ENCODE measurements at places on chromosomes 13 and 19.

DNA sequence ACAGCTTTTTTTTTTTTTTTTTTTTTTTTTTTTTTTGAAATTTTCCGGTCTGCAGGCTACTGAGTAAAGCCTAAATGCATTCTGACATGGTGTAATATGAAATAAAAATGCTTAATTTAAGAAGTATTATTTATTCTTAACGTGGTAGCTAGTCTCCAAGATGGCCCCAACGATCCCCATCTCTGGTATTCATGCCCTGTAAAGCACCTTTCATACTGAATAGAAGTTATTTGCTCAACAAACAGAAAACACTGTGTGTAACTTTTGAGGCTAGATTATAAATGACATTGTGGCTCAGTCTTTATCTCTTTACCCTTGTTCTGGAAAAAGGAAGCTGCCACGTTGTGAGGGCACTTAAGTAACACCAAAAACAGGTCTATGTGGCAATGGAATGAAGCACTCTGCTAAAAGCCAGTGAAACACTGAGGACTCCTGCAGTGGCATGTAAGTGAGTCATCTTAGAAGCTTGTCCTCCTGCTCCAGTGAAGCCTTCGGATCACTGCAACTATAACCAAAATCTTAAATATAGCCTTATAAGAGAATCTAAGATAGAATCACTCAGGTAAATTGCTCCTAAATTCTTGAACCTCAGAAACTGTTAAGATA lies 128.7 kb downstream of the UGGT2 start:
- H3K27ac ChIP-seq, result no peak overlapping the region
- H3K27me3 ChIP-seq, result no peaks in the 10 kb centered on the region
- H3K4me3 ChIP-seq, result no peak overlapping the region
- DNase-seq, result no peak
- H3K36me3 ChIP-seq, result no peaks in the 10 kb centered on the region
- no peaks in the 10 kb centered on the region for H3K4me1 ChIP-seq

DNA sequence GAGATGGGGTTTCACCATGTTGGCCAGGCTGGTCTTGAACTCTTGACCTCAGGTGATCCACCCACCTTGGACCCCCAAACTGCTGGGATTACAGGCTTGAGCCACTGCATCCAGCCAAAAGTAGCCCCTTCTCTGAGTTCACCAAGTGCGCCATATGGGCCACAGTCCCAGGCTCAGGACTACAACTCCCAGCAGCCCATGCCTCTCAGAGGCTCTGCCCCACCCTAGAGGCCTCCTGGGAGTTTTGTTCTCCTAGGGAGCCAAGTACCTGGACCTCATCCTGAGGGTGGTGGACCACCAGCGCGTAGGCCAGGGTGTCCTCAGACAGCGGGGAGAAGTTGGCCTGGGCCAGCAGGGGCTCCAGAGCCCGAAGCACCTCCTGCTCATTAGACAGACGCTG lies 18.8 kb downstream of the TMEM143 start:
- H3K4me3 ChIP-seq, result no peak overlapping the region
- DNase-seq, result no peak
- H3K36me3 ChIP-seq, result no peaks in the 10 kb centered on the region

DNA sequence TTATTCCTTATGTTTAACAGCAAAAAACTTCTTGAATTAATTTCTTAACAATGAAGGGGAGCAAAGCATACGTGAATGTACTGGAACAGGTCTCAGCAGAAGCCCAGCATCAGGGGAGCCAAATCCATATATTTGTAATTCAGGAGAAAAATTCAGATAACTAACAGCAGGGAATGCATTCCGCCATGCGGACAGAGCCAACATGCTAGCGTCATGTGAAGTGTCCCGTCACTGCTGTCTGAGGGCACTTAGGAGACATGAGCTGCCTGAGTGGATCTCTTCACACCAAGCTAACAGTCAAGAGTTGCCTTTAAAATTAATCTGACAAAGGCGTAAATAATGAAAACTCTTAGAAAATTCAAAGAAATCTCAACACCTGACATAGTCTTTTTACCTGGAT lies 6.4 kb downstream of the AMER2 start:
- H3K36me3 ChIP-seq, result no peaks in the 10 kb centered on the region
- H3K27ac ChIP-seq, result no peak overlapping the region
- no peaks in the 10 kb centered on the region for H3K4me1 ChIP-seq
- DNase-seq, result no peak
- no peak overlapping the region for H3K4me3 ChIP-seq
- no peaks in the 10 kb centered on the region for H3K27me3 ChIP-seq

GRCh38 chr19:30367421-30367820 lies 4.8 kb upstream of the ZNF536 start:
- peaks cover 12% of the 10 kb centered on the region for H3K4me1 ChIP-seq
- no peak overlapping the region for H3K27ac ChIP-seq
- DNase-seq, result no peak
- no peaks in the 10 kb centered on the region for H3K36me3 ChIP-seq

DNA sequence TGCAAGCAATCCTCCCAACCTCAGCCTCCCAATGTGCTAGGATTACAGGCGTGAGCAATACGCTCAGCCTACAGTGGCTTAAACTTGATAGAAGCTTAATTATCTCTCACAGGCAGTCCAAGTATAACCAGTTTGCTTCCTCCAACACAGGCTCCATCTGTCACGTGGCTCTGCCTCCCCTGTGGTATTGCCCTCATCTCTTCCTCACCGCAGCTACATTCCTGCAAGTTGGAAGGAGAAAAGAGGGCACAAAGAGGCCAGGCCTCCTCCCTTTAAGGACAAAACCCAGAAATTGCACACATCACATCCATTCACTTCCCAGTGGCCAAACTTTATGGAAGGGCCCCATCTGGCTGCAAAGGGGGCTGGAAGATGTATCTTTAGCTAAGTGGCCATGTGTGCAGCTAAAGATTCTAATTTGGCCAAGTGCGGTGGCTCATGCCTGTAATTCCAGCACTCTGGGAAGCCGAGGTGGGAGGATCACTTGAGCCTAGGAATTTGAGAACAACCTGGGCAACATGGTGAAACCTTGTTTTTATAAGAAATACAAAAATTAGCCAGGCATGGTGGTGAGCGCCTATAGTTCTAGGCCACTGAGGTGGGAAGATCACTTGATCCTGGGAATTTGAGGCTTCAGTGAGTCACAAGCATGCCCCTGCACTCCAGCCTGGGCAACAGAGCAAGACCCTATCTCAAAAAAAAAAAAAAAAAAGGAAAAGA lies 3.1 kb upstream of the SDHAF1 start:
- H3K36me3 ChIP-seq, result no peaks in the 10 kb centered on the region
- peaks cover 20% of the 10 kb centered on the region for H3K4me1 ChIP-seq
- H3K27me3 ChIP-seq, result no peaks in the 10 kb centered on the region
- no peak for DNase-seq
- H3K27ac ChIP-seq, result no peak overlapping the region
- H3K4me3 ChIP-seq, result no peak overlapping the region

DNA sequence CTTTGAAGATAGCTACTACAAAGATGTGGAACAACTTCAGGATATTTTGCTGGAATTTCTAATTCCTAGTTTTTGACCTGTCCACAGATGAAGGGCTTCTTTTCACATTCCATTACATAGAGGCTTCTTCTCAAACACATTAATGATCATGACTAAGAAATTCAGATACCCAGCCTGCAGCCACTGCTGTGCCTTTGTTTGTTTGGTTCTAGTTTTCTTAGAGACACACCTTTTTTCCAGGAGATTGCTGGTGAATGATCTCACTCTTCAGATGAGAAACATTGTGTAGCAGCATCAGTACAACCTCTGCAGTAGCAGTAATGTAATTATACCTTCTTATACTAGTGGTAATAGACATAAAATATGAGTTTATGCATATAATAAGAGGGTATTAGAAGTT lies 5.0 kb downstream of the TDRD3 start:
- H3K36me3 ChIP-seq, result no peaks in the 10 kb centered on the region
- no peak overlapping the region for H3K4me3 ChIP-seq
- H3K27ac ChIP-seq, result no peak overlapping the region
- DNase-seq, result no peak
- no peaks in the 10 kb centered on the region for H3K27me3 ChIP-seq

- no peaks in the 10 kb centered on the region for H3K4me1 ChIP-seq
- H3K36me3 ChIP-seq, result no peaks in the 10 kb centered on the region
- no peak for DNase-seq
- no peak overlapping the region for H3K27ac ChIP-seq
These were observed 273.7 kb downstream of the DIAPH3 start for GRCh38 chr13:59890054-59890453.

DNA sequence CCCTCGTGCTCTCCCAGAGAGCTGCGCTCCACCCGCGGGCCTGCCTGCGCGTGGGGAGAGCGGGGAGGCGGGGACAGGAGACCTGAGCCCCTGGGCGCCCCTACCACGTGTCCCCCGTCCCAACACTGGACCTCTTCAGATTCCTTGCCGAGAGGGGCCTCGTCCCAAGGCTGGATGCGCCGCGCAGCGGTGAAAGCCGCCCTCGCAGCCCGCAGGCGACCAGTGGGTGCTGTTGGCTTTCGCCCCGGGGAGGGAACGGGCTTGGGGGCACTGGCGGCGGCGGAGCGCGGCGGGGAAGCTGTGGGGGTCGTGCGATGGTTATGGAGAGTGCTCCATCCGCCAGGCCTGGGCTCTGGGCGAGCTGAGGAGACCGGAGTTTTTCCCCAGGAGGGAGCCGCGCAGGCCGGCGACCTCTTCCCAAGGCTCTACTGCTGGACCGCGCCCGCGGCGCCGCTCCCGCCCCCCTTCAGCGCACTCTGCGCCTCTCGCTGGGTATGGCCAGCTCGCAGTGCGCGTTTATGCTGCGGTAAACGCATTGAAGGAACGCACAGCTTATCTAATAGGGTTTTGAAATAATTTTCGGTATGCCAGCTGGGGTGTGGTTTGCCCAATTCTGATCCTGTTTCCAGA lies 17.2 kb upstream of the RNF17 start:
- no peak for DNase-seq
- H3K36me3 ChIP-seq, result no peaks in the 10 kb centered on the region
- no peaks in the 10 kb centered on the region for H3K4me1 ChIP-seq
- H3K27me3 ChIP-seq, result no peaks in the 10 kb centered on the region

- DNase-seq, result no peak
- H3K4me3 ChIP-seq, result no peak overlapping the region
- H3K27me3 ChIP-seq, result no peaks in the 10 kb centered on the region
- no peaks in the 10 kb centered on the region for H3K36me3 ChIP-seq
- no peak overlapping the region for H3K27ac ChIP-seq
These were observed 1491.9 kb downstream of the SLITRK5 start for GRCh38 chr13:89163096-89163495.

GRCh38 chr13:75864718-75865117 lies 228.6 kb downstream of the LMO7 start:
- H3K27ac ChIP-seq, result no peak overlapping the region
- H3K27me3 ChIP-seq, result no peaks in the 10 kb centered on the region
- DNase-seq, result no peak
- H3K4me1 ChIP-seq, result peaks cover under 1% of the 10 kb centered on the region
- H3K36me3 ChIP-seq, result no peaks in the 10 kb centered on the region

DNA sequence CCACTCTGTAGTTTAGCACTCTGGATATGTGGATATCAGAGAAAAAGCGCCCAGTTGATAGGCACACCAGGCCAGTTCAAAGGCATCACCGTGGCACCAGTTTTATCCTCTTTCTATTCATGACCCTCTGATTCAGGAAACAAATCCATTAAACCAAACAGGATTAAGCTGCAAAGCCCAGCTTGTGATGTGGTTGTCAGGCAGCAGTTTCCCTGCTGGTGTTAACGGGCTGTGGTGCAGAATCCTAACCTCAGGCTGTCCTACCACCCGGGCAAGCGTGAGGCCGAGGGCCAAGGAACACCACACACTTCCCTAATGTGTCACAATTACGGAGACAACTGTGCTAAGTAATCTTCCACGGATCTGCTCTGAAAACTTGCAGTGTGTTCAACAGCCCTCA lies 209.1 kb downstream of the OLFM4 start:
- H3K4me1 ChIP-seq, result no peaks in the 10 kb centered on the region
- no peak overlapping the region for H3K4me3 ChIP-seq
- H3K36me3 ChIP-seq, result no peaks in the 10 kb centered on the region
- H3K27me3 ChIP-seq, result no peaks in the 10 kb centered on the region
- H3K27ac ChIP-seq, result no peak overlapping the region
- DNase-seq, result no peak

DNA sequence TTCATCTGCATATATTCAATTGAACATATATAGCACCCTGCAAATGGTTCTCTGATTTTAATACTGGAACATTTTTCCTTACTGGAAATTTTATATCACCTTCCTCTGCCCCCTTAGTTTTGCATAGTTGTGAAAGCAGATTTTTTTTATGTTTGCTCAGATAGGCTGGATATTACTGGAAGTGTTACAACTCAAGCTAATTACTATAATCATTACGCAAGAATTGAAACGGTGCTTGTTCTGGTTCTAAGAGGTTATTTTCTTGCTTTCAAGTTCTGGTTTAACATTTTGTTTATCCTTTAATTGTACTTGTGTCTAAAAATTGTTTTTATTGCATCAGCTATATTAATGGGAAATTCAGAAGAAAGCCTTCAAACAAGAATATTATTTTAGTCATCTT lies 95.6 kb upstream of the MYO16 start:
- H3K4me3 ChIP-seq, result no peak overlapping the region
- DNase-seq, result no peak
- no peaks in the 10 kb centered on the region for H3K27me3 ChIP-seq
- H3K4me1 ChIP-seq, result no peaks in the 10 kb centered on the region
- H3K27ac ChIP-seq, result no peak overlapping the region

- H3K4me3 ChIP-seq, result no peak overlapping the region
- H3K27me3 ChIP-seq, result no peaks in the 10 kb centered on the region
- no peak for DNase-seq
- H3K36me3 ChIP-seq, result no peaks in the 10 kb centered on the region
- no peak overlapping the region for H3K27ac ChIP-seq
These were observed 42.7 kb upstream of the ABCC4 start for GRCh38 chr13:95343944-95344343.

DNA sequence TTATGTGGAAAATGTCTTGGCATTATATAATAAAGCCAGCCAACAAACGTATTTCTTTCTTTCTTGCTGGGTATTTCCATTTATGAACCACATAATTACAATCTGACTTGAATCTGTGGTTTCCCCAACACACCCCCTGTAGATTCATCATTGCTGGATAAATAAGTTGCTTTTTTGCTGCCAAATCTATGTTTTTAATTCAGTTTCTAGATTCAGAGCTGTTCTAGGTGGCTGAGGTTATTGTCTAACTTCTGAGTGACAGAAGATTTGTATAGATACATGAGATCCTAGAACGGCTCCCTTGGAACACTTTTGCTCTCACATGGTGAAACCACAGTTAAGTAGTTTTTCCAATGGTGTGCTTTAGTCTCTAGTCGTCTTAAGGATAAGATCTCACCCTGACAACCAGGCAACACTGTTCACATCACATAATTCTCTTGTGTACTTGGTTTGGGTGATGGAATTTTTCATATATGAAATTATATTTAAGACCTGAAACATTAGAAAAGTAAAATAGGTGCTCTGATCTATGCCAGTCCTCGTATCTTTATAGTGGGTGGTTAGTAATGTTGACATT lies 239.1 kb downstream of the KLF12 start:
- H3K36me3 ChIP-seq, result no peaks in the 10 kb centered on the region
- H3K4me1 ChIP-seq, result no peaks in the 10 kb centered on the region
- H3K4me3 ChIP-seq, result no peak overlapping the region
- no peak for DNase-seq
- H3K27ac ChIP-seq, result no peak overlapping the region
- no peaks in the 10 kb centered on the region for H3K27me3 ChIP-seq

- H3K27me3 ChIP-seq, result no peaks in the 10 kb centered on the region
- no peak overlapping the region for H3K4me3 ChIP-seq
- H3K4me1 ChIP-seq, result no peaks in the 10 kb centered on the region
- DNase-seq, result no peak
- H3K36me3 ChIP-seq, result no peaks in the 10 kb centered on the region
These were observed 529.8 kb upstream of the NBEA start for GRCh38 chr13:34412295-34412694.

All from tibial nerve (tissue), 4 donors.